ENCODE measurements at places on chromosomes 11 and 22.

- no peak for DNase-seq
Measured at GRCh38 chr22:23708270-23708669, 17.5 kb downstream of the RGL4 start.

DNA sequence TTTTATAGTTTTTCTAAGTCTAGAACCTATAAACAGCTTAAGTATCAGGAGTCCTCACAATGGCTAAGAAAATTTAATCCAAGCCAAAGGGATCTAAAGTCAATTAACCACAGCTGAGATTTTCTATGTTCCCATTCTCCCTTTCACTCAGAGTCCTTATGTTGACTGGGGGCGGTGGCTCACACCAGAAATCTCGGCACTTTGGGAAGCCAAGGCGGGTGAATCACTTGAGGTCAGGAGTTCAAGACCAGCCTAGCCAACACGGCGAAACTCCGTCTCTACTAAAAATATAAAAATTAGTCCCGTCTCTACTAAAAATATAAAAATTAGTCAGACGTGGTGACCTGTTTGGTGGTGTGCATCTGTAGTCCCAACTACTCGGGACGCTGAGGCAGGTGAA lies 6.9 kb downstream of the RDX start:
- no peak for DNase-seq

DNA sequence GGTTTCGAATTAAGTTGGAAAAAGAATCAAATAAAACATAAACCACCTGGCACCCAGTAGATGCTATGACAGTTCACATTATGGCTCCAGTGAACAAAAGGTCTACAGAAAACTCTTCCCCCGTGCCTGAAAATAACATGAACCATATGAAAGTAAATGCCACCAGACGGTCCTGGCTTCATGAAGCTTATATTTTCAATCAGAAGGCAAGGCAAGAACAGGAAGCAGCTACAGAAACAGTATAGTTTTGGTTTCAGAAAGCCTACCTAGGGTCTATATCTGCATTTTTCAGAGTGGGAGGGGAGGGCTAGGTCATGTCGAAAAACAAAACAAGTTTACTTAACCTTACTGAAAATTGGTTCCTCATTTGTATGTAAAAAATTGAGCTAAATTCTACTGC lies 9.8 kb downstream of the RAB30 start:
- DNase-seq = no peak

DNA sequence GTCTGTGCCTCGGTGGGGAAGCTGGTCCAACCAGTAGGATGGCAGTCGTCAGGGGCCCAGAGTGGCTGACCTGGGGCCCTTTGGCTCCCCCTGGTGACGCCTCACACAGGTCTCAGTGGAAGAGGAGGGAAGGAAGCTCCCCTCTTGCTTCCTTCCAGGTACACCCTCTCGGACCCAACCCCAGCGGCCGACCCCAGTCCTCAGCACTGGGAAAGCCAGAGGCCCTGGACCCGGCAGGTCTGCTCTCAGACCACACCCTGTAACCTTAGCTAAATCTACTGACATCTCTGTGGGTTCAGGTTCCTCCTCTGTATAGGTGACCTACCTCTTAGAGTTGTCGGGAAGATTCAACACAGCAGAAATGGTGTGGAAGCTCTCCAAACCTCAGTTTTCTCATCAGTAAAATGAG lies 3.4 kb upstream of the SCUBE1 start:
- no peak for DNase-seq

DNA sequence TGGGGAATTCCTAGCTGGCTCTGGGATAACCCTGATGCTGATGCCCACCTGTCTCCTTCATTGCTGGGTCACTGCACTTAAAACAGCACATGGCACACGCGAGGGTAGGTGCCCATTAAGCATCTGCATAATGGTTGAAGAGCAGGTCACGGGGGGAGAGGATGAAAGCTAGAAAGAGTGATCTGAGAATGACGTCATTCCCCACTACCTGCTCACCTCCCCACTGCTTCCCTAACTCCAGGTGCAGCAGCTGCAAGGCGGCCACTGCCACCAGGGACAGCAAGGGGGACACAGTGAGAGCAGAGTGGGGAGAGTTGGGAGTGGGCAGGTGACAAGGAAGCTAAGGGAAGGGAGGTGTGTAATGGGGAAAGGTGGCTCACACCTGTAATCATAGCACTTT lies 27.0 kb downstream of the ADA2 start:
- DNase-seq = no peak

- no peak for DNase-seq
Measured at GRCh38 chr11:75105462-75105925, 8.8 kb upstream of the OR2AT4 start.

GRCh38 chr22:38864361-38865191 lies 7.4 kb downstream of the CBX6 start:
- no peak for DNase-seq

- no peak for DNase-seq
Measured at GRCh38 chr22:45163099-45163450, 650 bp upstream of the NUP50 start.

- no peak for DNase-seq
Measured at GRCh38 chr11:17221968-17222367, 14.2 kb upstream of the PIK3C2A start.
